ENCODE measurements at places on chromosomes 7 and 10.

DNA sequence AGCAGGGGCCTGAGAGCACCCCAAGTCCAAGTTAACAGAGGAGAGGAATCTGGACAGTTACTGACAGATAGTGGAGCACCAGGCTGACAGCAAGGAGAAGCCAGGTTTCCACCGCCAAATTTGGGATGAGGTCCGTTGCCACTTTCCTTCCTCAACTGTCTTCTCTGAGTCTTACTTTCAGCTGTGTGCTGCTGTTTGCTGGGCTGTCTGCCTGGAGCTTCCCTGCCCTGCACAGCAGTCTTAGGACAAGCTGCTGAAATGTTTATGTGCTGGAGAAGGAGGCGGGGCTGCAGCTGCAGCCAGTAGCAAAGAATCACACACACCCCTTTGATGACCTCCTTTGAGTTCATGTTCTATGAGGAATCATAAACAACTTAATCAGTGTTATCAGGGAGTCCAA is 17.4 kb upstream of the CYP3A7 start:
- DNase-seq, result no peak

GRCh38 chr7:31735991-31736982 is 49.3 kb downstream of the PPP1R17 start:
- DNase-seq, result peak; percentile 90

DNA sequence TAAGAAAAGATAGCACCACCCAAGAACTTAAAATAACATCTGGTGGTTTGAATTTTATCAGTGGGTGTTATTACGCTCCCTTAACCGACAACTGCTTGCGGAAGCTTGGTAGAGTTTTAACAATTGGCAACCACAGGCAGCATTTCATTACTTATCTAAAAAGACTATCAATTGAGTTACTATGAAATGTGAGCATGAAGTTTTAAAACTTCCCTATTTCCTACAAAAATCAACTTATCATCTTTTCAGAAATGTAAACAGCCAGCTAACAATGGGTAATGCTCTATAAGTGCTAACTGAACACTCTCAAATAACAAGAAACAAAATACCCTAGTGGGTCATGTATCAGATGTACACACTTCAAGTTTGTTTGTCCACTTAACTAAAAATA is 68.8 kb downstream of the OSBPL3 start:
- DNase-seq, result no peak

DNA sequence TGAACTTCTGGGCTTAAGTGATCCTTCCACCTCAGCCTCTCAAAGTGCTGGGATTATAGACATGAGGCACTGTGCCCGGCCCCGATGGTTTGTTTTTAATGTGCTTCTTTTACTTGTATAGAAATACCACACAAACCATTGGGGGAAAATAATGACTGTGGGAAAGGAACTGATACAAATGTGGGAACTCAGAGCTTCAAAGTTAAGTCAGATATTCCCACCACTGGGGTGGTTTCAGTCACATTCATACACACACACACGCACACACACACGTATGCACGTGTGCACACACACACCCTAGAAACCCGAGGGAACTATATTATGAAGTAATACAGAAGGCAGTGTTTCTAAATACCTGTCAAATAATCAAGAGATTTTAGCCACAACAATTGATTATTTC is 17.0 kb downstream of the CPA4 start:
- no peak for DNase-seq

GRCh38 chr7:33979807-33980355 is 74.5 kb downstream of the BMPER start:
- DNase-seq, result no peak

- DNase-seq, result no peak
Observed at GRCh38 chr10:111822661-111823060, 360.9 kb downstream of the GPAM start.

DNA sequence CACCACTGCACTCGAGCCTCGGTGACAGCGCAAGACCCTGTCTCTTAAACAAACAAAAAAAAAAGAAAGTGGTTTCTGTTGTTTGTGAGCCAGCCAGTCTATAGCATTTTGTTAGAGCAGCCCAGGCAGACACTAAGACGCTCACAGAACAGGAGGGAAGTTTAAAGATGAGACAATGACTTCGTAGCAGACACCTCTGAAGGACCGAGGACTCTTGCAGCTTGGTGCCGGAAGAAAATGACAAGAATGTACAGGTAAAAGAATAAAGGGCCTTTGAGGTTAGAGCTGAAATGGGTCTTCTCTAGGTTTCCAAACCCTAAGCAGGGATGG is 39.7 kb downstream of the MACROH2A2 start:
- no peak for DNase-seq

- DNase-seq, result peak; percentile 60
Observed at GRCh38 chr10:13440185-13441061, 88.4 kb downstream of the BEND7 start.

- no peak for DNase-seq
Observed at GRCh38 chr10:32005050-32005449, 51.2 kb downstream of the KIF5B start.

- DNase-seq, result no peak
Observed at GRCh38 chr10:59805014-59805413, 51.8 kb upstream of the MRLN start.

- no peak for DNase-seq
Observed at GRCh38 chr10:107498983-107499382, 334.5 kb upstream of the SORCS1 start.

GRCh38 chr7:140176122-140176701 is 571 bp downstream of the KDM7A start:
- no peak for DNase-seq

GRCh38 chr10:94591461-94592205 is 46.0 kb downstream of the HELLS start:
- no peak for DNase-seq

DNA sequence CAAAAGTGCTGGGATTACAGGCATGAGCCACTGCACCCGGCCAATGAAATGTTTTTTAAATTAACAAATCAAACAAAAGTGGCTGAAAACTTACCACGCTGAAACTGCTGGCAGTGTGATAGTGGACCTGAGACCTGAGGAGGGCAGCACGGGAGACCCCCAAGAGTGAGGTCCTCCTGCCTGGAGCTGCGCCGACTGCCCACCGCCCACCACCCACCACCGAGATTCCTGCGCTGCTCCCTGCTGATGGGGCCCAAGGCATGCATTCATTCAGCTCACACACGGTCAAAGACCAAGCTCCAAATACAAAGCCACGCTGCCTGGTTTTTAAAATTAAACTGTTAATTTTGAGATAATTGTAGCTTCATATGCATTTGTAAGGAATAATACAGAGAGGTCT is 16.4 kb upstream of the LARP4B start:
- no peak for DNase-seq

GRCh38 chr7:136976504-136977251 is 108.2 kb downstream of the CHRM2 start:
- no peak for DNase-seq

DNA sequence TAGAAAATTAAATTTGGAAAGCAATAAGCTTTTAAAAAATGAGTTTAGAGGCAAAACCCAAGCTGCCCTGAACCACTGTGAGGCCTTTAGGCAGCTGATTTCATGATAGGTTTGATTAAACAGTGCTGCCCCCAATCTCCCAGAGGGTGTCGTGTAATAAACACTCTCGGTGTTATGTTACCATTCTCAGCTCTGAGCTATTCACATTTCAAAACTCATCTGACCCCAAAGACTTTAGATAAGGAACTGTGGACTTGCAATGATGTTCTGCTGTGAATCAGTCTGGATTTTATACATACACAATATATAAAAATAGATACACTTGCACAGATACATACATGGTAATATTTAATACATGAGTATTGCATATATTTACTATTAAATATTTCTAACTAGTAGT is 120.4 kb downstream of the MALRD1 start:
- no peak for DNase-seq

GRCh38 chr7:150402671-150403321 is 23.7 kb downstream of the ZNF775 start:
- no peak for DNase-seq

GRCh38 chr10:44906486-44906885 is 4.7 kb upstream of the TMEM72 start:
- no peak for DNase-seq

- no peak for DNase-seq
Observed at GRCh38 chr10:31961277-31962074, 32.8 kb upstream of the ARHGAP12 start.

DNA sequence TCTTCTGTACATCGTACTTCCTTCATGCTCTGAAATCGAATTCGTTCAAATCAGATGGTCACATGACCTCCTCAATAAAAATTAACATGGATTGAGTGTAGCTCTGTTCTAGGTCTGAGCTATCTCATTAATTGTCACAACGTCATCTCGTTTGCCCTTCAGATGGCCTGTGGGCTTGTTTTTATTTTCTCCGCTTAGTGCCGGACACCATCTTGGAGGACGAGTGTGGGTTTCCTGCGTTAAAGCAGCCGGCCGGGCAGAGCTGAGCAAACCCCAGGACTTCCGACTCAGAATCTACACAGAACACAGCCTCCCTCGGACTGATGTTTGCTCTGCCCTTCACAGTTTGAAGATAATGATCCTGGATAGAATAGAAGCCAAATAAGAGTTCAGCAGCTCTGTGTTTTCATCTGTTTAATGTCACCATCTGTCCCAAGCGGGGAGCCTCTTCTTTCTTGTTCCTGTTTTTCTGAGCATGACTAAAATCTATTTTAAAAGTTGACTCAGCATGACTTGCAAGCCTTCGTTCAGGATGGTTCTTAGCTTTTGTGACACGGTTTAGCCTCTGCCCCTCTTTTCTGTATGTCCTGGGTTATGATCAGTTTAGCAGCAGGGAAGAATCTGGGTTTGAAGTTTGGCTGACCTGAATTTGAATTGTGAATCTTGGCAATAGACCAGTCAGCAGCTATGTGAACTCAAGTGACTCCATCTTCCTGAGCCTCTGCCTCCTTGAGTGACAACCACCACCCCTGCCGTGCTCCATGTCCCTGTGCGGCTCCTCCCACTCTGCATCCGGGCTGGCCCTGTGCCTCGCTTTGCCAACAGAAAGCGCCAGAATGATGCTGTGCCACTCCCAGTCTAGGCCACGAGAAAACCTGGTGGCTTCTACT is 30.6 kb upstream of the GALNTL5 start:
- DNase-seq, result peak; percentile 53

DNA sequence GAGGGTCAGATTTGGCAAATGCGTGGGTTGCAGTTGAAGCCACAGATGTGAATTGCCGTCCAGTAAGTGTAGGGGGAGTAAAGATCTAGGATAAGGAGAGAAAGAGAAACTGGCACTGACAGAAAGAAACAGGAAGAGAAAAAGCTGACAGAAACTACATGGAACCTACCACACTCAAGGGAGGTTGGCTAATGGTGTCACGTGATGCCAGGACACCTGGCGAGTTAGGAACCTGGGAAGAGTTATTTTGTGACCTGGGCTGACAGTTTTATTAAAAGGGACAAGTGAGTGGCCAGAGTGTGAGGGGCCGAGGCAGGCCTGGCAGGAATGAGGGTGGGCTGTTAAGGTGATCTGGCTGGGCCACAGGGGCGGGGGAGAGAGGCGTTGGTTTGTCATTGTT is 188.7 kb downstream of the ADARB2 start:
- no peak for DNase-seq

- DNase-seq, result no peak
Observed at GRCh38 chr10:53075469-53075868, 302.9 kb upstream of the MBL2 start.

DNA sequence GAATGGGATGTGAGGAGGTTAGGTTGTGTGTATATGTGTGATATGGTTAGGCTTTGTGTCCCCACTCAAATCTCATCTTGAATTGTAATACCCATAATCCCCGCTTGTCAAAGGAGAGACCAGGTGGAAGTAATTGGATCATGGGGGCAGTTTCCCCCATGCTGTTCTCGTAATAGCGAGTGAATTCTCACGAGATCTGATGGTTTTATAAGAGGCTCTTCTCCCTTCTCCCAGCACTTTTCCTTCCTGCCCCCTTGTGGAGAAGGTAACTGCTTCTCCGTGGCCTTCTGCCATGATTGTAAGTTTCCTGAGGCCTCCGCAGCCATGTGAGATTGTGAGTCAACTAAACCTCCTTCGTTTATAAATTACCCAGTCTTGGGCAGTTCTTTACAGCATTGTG is 47.3 kb downstream of the NPVF start:
- DNase-seq, result no peak

DNA sequence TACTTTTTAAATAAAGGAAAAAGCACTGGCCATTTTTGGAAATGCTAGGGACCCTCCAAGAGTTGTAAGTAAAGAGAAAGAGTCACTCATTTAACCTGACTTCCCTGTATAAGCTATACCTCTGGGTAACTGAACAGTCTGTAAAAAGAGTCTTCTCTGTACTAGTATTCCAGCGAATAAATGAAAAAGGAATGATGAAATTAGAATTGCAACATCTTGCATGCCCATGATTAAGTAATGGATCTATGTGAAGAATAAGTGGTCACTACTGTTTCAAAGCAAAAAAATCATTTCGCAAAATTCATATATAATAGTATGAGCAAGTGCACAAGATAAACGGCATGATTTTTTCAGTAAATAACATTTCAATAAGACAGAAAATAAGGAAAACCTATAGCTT is 116.8 kb downstream of the ZFAND4 start:
- no peak for DNase-seq

- DNase-seq, result no peak
Observed at GRCh38 chr10:129531969-129532660, 65.1 kb downstream of the MGMT start.

DNA sequence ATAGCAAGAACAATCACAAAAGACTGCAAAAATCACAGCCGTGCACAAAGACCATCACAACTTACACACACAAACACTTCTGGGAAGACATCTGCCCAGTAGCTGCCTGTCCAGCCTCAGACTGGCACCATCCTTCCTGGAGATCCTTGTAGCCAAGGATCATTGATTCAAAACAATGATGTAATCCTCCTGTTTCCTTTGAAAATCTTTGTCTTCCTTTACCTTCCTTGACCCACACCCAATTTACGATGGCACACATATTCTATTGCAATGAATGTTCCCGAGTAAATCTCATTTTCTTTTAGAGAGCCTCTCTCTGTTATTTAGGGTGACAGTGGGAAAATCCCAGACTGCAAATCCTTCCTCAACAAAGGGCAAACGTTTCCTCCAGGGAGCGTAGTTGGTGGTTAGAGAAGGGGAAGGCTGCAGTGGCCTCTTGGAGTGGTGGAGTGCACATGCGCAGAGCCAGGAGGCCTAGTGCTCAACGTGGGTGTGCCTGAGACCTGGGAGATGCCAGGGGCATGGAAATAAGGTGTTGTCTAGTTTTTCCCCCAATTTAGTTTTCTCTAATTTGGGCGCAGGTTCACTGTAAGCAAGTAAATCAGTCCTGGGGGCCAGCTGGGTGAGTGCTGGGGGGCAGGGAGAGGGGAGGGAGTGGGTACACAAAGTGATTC is 3.1 kb upstream of the INPP5A start:
- DNase-seq, result no peak

DNA sequence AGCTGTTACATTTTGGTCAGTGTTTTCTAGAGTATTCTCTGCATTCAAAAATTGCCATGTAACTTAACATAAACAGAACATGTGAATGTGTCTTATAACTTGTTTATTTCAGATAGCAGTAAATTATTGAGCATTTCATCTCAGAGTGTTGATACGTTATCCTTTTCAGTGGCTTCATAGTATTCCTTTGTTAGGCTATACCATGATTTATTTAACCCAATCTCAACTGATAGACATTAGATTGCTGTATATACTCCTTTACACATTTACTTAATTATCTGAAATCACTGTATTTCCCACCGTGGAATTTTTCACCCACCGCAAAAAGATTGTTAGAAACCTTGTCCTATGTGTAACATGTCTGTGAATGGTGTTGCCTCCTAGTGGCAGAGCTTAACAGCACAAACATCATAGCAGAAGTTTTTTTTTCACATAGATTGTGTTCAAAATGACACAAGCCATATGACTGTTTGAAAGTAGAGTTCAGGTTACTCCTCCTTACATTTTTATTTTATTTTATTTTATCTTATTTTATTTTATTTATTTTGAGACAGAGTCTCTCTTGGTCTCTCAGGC is 21.4 kb downstream of the SLF2 start:
- DNase-seq, result no peak

- DNase-seq, result no peak
Observed at GRCh38 chr7:85602196-85602595, 415.3 kb upstream of the SEMA3D start.
